ENCODE measurements at places on chromosomes 1 and 21.
A peak's percentile ranks its signal among the peaks of the same experiment; 100 is the strongest.

- no peak for DNase-seq
Measured at GRCh38 chr1:198601936-198602889, 36.6 kb upstream of the PTPRC start.

- DNase-seq: no peak
Measured at GRCh38 chr1:103109311-103109920, 1.1 kb upstream of the COL11A1 start.

DNA sequence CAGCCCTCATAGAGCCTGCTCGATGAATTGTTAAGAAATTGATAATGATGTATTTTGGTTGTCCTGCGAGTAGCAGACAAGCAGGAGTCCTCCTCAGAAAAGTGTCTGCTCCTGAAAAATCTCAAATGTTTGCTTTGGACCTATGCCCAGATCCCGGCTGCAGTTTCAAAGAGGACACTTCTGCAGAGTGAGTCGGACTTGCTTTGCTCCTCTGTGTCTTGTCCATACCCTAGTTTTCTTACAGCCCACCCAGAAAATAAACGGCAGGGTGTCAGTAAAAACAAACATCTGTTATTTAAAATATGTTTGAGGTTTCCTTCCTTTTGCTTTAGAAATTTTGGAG, 2.8 kb downstream of the S100A10 start:
- DNase-seq: peak; percentile 70

DNA sequence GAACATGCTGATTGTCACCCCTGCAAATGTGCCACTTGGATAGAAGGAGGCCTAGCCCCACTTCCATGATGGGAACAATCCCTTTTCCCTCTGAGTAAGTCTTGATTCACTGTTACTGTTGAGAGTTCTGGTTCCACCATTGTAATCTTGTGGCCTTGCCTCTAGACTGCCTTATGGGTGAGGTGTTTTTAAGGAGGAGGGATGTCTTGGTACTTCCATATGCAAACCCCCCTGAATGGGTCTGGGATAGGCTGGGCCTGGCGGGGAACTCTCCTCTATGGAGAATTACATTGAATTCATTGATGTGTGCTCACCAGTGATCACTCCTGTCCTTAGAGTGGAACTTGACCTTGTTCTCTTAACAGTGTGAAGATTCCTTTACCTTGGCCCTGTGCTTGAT, 5.8 kb downstream of the GALNT2 start:
- no peak for DNase-seq

- DNase-seq: peak; percentile 70
Measured at GRCh38 chr1:183148599-183148998, 37.5 kb upstream of the LAMC2 start.

GRCh38 chr1:210616356-210616755, 287.7 kb downstream of the HHAT start:
- DNase-seq: no peak

GRCh38 chr1:10529765-10530164, 55.0 kb downstream of the PEX14 start:
- no peak for DNase-seq

DNA sequence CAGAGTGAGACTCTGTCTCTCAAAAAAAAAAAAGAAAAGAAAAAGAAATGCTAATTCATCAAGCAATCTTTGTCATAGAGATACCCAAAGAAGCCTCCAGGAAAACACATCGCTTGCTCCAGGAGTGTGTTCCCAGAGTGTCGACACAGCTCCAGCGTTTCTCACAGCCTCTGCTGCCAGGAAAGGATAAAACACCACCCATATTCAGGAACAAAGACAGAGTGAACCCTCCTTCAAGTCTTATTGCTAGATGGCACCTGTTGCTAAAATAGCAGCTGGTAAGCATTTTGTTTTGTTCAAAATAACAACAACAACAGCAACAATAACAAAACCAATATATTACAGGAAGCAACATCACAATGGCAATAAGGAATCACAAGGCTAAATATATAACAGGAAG, 3.1 kb downstream of the ILDR2 start:
- no peak for DNase-seq

- no peak for DNase-seq
Measured at GRCh38 chr1:44261171-44261817, 48.0 kb downstream of the DMAP1 start.

GRCh38 chr1:67429011-67429527, 1.1 kb downstream of the SERBP1 start:
- DNase-seq: peak; percentile 22

- no peak for DNase-seq
Measured at GRCh38 chr1:184494929-184495328, 108.1 kb downstream of the C1orf21 start.

- DNase-seq: no peak
Measured at GRCh38 chr1:177423090-177423489, 252.3 kb downstream of the BRINP2 start.

DNA sequence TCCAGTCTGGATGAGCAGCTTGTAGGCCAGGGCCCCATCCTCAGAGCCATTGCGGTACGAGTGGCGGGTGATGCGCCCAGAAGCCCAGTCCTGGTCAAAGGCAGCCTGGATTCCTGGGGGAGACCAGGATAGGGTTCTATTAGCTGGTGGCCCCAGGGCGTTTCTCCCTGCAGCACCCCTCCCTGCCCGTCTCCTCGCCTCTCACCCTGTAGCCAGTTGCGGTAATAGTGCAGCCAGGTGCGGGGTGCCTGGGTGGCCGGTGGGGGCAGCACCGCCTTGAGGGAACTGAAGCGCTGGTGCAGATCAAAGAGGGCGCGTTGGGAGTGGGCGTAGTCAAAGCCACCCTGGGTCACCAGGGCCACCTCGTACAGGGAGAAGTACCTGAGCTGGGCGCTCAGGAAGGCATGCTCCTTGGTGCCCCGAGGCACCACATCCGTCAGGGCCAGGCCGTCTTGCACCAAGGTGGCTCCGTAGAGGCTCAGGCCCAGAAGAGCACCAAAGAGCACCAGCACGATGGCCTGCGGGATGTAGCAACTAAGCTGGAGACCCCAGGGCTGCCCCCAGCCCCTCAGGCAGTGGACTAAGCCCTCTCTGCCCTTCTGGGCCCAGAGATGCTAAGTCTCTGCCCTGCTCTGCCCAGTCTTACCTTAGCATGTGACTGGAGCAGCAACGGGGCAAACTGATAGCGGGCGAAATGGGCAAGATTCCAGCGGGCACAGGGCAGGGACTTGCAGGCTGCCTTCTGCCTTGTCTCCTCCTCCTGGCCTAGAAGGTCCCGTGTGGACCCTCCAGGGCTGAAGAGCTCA, 15.7 kb downstream of the PTCH2 start:
- DNase-seq: no peak

DNA sequence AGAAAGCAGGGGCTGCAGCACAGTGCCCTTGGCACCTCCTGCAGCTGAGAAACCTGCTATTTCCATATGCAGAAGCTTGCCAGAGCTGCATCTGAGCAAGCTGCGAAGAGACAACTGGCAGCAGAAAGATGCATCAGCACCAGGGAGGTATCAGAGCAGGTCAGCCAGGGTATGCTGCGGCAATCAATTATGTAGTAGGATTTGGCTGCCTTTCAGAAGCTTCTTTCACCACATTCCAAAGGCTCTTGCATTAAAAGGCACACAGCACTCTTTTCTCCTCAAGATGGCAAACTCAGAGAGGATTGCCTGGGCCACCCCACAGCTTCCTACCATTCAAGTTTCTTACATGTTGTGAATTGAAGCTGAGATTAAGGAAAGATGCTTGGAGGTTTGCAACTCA, 47.6 kb upstream of the RAP1A start:
- DNase-seq: peak; percentile 67

DNA sequence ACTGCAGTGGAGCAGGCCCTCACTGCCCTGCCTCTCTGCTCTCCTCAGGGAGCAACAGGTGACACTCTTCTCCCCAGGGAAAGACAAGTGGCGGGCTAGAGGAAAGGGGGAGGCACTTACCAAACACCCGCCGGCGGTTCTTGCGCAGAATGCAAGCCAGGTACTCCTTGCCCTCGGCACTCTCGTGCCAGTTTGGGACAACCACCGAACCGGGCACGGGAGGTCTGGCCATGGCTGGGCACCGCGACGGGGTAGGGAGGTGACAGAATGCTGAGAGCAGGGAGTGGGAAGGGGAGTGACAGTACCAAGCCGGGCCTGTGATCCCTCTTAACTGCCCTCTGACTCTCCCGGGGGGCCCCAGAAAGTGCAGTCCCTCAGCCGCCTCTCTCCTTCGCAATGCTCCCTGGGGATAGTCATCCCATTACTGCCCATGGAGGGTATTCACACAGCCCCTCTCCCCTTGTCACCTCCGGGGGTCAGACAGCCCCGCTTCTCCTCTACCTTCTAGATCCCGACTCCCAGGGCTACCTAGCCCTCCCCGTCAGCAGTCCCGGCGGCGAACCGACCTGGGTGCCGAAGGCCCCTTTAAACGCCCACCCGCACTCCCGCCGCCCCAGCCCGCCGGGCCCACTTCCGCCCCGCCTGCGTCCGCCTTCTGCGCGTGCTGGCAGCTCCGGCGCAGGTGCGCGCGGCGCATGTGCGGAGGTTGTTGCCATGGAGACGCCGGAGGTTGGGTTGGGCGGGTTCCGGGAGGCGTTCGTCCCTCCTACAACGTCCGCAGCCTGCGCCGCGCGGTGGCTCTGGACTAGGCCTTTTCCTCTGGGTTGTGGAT, at the start of gene CPLANE2:
CPLANE2 (minus strand) TSS at position 673 of the 832 bp plus-strand sequence; CDS start at position 232, 441 bp downstream.
- peak; percentile 94 for DNase-seq

DNA sequence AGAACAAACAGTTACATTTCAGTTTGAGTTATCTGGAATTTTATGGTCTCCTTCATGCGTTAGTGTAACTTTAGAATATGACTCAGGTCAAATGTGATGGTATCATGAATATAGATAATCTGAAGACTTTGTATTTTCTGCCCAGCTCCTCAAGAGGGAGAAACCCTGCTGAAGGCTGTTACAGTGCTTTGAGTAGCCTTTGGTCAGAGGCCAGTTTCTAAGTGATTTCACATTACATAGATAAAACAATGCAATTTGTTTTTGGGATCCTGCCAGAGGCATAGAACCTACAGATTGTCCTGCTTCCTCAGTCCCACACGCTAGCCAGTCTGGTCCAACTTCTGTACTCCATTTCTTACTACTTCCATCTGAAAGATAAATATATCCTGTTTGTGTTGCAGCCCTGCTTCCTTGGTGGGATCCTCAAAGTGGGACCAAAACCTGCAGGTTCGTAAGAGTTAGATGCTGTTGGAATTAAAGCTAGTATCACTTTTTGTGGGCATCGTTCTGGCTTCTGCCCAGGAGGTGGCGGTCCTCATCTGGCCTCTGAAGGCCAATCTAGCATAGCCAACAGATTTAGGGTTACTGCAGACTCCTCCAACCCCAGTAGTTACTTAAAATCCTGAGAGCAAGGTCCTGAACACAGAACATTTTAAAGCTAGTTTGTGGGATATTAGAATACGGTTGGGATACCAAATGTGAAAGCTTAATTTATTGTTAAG, 645.8 kb upstream of the USP24 start:
- peak; percentile 40 for DNase-seq

DNA sequence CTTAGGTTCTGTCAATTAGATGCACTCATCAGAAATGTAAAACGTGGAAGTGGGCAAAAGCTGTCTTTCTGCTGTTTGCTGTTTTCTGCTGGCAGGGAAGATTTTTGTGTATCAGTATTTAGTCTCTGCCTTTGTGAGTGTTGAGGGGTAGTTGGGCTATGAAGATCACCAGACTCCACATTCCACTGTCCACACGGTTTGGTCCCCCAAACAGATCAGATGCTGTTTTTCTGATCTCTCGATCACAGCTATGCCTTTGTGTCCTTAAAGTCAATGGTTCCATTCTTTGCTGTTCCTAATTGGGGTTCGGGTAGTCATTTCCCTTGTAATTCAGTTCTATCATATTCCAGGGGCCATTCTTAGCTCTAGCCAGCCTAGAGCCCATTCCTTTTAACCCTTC, 27.0 kb upstream of the NPL start:
- DNase-seq: no peak

DNA sequence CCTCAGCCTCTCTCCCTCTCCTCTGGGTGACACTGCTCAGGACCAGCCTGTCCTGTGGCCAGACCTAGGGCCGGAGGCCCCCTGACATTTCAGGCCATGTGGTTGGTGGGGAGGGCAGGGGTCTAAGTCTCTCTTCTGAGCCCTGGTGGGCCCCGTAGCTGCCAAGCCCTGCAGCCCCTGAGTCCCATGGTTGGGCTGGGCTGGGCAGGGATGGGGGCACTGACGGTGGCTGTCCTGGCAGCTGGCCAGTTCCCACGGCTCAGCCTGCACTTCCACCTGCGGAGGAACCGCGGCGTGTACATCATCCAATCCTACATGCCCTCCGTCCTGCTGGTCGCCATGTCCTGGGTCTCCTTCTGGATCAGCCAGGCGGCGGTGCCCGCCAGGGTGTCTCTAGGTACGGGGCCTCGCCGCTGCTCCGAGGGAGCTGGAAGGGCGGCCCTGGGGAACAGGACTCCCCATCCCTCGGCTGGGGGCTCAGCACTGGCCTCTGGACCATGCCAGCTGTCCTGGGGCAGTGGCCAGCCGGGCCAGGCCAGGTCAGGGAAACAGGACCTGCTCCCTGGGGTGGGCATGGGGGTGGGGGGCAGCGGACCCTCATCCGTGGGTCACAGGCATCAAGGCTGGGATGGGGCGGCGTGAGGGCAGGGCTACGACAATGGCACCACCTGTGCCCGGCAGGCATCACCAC, 9.9 kb downstream of the GABRD start:
- DNase-seq: no peak

DNA sequence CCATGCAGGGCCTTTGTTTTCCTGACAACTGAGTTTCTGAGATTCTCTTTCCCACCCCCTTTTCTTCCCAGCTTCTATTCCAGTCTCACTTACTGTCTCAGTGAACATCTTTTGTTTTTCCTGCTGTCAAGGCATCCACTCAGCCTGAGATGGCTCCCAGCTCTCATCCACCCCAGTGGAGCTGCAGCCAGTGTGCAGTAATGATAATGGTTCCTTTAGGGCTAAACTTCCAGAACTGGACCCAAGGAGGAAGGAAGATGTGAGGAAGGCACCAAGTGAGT, 44.4 kb upstream of the KIRREL1 start:
- no peak for DNase-seq

DNA sequence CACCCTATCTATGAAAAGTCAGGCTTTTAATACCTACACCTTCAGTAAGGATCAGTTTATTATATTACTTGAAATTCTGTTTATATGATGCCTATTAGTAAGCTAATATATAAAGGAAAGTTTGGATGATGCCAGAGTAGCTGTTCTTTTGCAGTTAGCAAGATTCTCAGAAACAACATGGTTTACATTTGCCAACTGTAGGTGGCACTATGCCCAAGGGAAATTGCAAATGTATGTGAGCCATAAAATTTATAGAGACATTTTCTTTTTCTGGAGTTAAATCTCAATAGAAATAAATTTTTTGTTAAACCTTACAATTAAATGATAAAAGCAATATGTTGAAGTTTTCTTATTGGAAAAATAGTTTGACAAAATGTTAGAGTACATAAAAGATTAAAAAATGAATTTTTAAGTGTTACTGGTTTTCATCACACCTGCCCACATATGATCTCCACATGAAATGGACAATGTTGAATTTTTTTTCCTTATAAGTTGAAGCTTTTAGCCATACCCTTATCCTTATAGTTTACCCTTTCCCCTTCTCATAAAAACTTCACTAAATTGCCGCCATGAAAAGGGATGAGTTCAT, 32.1 kb upstream of the EPHX4 start:
- peak; percentile 80 for DNase-seq
